Esophagus mucosa (tissue), 1 donor: ENCODE measurements at places on chromosomes 7 and 10.

- ATAC-seq, result no peak
Measured at GRCh38 chr10:21705828-21706176, 171.8 kb downstream of the MLLT10 start.

DNA sequence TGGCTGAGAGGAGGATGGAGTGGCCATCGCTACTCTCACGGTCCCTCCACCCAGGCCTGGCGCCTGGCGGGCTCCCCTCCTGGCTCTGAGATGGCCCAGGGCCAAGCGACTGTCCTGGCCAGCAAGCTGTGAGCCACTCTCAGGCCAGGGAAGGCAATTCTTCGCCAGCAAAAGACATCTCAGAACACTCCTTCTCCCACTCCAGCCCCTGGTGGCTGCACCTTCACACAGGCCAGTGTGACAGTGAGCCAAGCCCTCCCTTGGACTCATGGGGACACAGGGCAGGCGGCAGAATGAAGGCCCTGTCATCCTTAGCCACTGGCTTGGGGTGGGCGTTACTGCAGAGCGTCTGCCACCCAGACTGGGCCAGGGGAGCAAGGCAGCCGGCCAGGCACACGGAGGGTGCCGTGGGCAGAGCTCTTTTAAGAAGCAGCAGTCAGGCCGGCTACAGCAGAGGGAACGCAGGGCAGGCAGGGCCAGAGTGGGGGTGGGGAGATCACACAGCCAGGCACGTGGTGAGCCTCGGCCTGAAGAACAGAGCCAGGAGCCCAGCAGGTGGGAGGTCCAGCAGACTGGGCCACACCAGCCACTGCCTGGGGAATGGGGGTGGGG lies 14.4 kb downstream of the STK32C start:
- no peak for ATAC-seq

GRCh38 chr7:111872450-111873325 lies 310.4 kb upstream of the IMMP2L start:
- no peak for ATAC-seq

- peak; percentile 73 for ATAC-seq
Measured at GRCh38 chr10:104391150-104391968, 37.7 kb downstream of the CFAP58 start.

DNA sequence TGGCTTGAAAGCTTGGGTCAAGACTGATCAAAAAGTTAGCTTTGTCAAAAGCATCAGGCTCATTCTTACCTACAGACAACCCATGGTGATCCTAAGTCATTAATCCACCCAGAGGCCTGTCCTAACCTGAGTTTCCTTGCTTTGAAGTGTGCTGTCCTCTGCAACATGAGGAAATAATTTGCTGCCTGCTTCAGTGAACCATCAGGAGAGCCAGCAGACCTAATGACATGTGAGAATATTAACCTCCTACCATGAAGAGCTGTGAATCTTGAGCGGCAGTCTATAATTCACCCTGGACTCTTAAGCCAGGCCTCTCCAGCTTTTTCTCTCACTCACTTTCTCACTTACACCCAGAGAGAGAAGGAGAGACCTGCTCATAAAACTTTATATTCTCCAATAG lies 590.0 kb downstream of the LRMDA start:
- no peak for ATAC-seq

DNA sequence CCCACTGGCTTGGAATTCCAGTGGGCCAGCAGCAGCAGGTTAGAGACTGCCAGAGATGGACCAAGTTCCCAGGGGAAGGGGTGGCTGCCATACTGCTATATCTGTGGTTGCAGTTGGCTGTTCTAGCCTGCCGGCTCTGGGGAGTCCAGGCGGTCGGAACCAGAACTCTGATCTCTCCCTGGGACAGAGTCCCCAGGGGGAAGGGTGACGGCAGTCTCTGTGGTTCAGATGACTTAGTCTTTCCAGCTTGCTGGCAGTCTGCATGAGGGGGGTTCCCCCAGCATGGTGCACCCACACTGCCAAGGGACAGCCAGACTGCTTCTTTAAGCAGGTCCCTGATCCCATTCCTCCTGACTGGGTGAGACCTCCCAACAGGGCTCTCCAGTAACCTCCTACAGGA lies 82.5 kb downstream of the C10orf90 start:
- ATAC-seq, result no peak

DNA sequence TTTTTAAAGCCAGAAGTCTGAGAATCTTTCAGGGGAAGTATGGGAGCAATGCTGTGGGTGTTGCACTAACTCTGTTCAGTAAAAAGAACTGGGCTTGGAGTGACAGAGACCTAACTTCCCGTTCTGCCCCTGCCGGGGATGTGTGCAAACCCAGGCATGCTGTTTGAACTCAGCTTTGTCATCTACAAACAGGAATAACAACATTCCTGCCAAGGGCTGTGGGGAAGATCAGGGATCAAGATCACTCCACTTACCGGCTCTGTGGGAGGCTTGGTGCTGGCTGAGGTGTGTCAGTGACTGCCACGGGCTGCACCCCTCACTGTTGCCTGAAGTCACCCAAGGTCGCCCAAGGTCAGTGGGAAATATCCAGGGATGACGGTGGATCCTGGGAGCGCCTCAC lies 23.1 kb upstream of the DRGX start:
- peak; percentile 100 for ATAC-seq

GRCh38 chr7:130444751-130445407 lies 4.1 kb upstream of the CEP41 start:
- no peak for ATAC-seq

DNA sequence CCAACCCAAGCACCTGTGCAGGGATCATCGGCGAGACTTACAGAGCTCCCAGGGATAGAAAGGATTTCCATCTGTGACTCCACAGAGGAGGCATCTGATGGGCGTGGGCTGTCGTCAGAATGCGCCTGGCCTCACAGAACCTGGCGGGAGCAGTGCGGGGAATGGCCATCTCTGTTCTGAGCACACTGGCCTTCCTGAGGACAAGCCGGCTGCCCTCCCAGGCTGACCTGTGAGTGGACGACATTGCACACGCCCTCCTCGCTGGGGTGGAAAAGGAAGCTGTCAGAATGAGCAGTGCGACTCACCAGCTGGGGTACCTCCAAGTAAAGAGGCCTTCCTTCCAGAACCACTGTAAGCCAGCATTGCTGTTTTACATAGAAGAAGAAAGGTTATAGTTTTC lies 234.6 kb upstream of the PITRM1 start:
- no peak for ATAC-seq

- ATAC-seq, result no peak
Measured at GRCh38 chr7:89926701-89927100, 227.6 kb upstream of the STEAP1 start.

GRCh38 chr10:113027574-113028455 lies 77.8 kb downstream of the TCF7L2 start:
- peak; percentile 52 for ATAC-seq

- ATAC-seq, result no peak
Measured at GRCh38 chr10:33235951-33236350, 98.5 kb downstream of the NRP1 start.

DNA sequence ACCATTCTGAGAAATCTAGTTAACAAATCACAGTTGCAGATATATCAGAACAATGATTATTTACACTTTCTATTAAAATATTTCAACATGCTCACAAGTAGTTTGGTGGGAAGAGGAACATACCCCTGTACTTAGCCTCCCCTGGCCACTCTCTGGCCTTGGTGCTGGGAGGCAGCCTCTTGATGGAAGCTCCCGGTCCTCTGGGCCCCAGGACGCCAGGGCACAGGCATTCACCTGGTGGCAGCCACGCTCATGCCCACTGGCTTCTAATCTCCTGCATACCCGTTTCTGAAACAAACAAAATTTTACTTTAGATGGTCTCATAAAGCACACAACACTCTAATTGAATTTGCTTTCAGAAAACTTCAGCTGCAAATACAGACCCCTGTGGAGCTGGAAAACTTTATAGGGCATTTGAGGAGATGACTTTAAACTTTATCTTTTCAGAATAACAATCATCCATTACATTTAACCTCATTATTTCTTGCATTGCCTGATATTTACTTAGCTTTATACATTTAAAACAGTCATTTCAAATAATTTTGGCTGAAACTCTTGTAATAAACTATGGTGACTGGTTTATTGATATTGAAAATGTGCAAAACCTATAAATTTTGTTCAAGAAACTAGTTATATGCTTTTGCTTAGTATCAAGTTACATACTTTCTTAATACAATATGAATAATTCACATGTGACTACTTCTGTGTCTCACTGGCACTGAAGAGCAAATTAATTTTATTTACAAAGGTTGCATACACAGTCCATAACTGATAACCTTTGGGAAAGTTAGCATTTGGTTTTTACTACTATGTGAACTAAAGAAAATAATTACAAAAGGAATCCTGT lies 30.8 kb downstream of the C10orf143 start:
- no peak for ATAC-seq

DNA sequence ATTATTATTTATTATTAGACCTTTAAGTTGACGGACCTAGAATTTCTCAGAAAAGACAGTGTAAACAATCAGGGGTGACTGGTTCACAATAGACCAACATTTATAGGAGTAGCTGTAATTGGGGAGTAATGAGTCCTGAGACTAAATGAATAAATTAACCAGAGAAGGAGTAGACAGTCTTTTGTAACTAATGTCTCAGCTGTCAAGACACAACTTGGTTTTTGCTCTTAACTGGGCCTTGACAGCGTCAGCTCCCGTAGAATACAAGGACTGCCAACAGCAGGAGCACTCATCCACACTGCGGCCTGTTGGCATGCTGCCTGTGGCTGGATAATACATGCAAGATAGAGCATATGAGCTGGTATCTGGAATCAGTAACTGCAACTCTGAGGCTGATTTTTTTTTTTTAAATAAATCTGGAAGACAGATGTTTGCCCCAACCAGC lies 123.9 kb downstream of the CACNA2D1 start:
- ATAC-seq, result no peak

DNA sequence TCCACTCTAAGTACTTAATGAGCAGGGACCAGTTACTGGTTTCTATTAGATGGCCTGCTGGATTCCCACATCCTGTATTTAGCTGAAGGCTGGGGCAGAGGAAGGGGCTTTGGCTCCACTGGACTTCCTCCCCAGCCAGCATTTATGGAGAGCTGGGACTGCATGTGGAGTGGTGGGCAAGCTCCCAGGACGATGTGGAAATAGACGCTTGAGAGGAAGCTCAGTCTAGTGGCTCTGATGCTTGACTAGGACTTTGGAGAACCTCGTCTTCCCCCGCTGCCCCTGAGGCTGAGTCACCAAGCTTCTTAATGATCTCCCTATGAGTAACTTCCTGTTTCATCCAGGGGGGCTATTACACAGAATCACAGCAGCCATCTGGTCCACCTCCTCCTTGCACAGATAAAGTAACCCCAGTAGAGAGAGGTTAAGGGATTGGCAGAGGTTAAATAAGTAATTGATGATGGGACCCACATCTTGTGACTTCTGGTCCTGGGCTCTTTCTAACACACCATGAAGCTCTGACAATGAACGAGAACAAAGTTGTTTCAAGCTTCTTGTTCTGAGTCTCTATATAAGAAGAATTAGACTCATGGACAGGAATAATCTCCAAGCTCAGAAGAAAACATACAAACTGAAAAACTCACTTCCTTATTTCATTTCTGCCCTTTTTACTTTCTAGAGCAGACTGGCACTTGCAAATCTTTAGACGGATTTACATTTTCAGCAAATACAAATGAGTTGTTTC lies 126.2 kb downstream of the PRPF18 start:
- ATAC-seq, result peak; percentile 40

DNA sequence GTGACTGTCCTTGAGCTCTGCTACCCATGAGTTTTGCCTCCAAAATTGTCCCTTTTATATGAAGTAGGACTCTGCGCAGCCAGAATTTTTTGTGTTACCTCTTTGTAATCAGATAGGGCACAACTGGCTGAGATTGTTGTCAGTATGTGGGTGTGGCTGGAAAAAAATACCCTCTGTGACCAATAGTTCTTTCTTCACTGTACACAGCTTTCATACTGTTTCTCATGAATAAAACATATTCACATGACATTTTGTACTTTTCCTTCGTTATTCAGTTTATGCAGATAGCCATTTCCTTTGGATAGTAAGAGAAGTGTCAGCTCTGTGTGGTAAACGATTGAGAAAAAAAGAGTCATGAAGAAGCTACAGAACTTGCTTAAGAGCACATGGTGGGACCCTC lies 49.6 kb upstream of the WNT8B start:
- no peak for ATAC-seq

- ATAC-seq, result no peak
Measured at GRCh38 chr7:72408966-72409637, 3.0 kb downstream of the CALN1 start.

DNA sequence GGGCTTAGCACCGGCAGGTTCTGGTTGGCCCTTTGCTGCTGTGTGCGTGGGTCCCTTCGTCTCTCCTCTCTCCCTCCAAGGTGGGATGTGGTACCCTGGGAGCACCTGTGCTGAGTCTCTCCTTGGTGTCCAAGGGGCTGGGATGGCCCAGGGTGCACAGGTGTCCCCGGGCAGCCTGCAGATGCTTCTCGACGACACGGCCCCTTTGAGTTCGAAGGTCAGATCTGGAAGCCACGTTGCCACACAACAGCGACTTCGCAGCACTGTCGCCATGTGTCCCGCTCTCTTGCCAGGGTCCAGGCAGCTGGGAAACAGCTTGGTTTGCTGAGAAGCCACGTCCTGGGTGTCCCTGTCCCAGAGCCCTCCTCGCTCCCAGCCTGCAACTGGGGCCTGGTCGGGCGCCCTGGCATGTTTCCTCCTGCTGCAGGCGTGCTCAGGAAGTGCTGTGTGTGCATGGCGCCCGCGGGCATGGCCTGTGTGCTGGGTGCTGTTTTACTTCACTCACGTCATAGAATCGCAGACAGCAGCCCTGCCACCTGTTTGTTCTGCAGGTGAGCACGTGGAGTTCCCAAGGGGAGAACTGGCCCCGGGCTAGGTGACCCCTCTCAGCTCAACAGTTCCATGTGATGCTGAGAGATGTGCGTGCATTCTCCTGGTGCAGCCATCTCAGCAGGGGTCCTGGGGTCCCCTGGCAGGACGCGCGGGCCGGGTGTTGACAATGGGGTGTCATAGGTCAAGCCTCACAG lies 70.9 kb downstream of the DNAJB6 start:
- no peak for ATAC-seq

DNA sequence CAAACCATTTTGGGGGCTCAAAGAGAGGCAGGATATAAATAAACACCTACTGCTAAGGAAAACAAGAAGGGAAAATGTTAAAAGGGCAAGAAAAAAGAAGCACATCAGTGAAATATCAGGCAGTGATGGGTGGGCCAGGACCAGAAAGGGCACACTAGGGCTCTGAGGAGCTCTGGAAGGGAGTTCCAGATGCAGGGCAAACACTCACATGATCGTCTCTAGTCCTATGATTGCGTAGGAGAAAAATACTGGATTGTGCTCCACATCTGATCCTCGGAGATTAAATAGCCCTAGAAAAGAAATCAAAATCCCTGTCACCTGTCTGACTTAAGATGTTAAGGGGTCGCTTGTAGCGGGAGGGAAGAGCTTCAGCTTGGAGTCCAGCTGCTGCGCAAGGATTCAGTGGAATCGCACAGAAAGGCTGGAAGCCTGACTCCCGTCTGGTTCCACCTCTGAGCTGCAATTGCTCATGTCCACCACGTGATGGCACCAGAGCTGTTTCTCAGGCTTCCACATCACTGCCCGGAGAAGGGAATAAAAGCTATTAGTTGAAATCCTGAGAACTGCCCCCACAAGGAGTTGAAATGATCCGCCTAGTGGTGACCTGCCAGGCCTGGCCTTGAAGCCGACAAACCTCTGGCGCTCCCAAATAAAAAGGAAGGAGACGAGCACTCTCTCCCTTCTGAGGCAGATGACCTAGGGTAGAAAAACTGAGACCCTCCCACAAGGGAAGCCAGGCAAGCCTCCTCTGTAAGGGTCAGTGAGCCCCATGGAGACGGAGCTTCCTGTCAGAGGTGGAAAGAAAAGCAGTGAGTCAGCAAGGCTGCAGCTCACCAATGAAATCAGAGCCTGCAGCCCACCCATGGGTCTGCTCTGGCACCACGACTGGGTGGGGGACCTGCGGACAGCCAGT lies 39.2 kb downstream of the XPNPEP1 start:
- ATAC-seq, result peak; percentile 88

- ATAC-seq, result peak; percentile 100
Measured at GRCh38 chr10:4663162-4663992, 162.6 kb upstream of the AKR1E2 start.
